ENCODE measurements at places on chromosomes 4 and X.

- peak; percentile 13 for DNase-seq
Measured at GRCh38 chr4:16289897-16290554, 63.8 kb upstream of the TAPT1 start.

DNA sequence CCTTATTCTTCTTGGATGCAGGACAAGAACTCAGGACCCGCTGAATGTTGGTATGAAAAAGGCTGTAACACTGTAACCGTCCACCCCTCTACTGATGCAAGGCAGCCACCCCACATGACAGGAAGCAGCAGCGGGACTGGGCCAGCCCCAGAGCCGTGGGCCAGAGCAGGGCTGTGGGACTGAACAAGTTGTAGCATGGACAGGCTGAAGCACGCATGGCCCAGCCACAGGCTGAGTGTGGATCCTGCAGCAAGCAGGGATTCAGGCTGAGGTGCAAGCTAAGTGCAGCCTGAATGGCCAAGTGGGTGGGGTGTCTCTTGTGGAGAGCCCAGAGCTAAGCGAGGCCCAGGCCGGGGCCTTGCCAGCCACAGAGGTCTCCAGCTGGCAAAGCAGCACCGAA lies 632.2 kb downstream of the SPOCK3 start:
- DNase-seq: no peak

DNA sequence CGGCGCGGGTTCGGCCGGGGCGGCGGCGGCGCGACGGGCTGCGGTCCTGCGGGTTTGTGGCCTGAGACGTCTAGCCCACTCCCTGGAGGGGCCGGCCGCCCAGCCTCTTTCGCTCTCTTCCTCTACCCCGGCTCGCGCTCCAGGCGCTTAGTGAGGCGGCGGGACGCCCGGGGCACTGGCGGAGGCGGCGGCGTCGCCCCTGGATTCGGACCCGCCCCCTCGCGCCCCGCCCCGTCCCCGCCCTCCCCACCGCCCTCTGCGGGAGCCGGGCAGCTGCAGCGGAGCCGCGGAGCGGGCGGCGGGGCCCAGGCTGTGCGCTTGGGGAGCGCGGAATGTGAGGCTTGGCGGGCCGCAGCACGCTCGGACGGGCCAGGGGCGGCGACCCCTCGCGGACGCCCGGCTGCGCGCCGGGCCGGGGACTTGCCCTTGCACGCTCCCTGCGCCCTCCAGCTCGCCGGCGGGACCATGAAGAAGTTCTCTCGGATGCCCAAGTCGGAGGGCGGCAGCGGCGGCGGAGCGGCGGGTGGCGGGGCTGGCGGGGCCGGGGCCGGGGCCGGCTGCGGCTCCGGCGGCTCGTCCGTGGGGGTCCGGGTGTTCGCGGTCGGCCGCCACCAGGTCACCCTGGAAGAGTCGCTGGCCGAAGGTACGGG lies at the start of gene BMP2K:
BMP2K (plus strand) TSS at position 272 of the 650 bp plus-strand sequence; CDS start at position 466, 194 bp downstream.
- DNase-seq: peak; percentile 63

DNA sequence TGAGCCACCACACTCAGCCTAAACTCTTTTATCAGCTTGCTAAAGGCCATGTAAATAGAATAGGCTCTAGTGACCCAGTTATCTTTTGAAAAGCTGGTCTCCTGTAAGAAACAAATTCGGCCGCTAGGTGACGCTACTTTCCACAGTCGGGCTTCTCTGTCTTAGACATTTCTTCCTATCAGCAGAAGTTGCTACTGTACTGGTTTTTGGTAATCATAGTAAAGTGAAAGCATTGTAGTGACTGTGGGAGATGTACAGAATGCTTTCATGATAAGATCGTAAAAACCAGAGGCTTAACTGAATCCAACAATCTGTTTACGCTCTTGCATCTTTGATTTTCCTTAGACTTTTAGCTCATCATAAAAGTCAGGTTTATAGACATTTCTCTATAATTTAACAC lies 82.6 kb downstream of the GK start:
- peak; percentile 38 for DNase-seq

DNA sequence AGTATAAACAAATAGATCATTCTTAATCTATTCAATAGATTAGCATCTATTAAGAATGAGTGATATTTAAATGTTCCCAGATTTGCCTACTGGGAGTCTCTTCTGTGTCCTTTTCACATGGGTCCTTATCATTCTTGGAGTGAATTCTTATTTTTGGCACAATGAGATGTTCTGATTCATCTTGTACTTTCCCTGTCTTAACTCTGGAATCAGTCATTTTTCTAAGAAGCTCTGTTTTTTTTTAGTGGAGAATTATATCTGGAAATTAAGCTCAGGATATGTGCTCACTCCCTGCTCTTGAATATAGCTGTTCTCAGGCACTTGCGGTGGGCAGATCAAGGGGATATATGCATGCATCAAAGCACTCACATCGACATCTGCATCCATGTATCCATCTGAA lies 625.3 kb upstream of the HS3ST1 start:
- DNase-seq: no peak

DNA sequence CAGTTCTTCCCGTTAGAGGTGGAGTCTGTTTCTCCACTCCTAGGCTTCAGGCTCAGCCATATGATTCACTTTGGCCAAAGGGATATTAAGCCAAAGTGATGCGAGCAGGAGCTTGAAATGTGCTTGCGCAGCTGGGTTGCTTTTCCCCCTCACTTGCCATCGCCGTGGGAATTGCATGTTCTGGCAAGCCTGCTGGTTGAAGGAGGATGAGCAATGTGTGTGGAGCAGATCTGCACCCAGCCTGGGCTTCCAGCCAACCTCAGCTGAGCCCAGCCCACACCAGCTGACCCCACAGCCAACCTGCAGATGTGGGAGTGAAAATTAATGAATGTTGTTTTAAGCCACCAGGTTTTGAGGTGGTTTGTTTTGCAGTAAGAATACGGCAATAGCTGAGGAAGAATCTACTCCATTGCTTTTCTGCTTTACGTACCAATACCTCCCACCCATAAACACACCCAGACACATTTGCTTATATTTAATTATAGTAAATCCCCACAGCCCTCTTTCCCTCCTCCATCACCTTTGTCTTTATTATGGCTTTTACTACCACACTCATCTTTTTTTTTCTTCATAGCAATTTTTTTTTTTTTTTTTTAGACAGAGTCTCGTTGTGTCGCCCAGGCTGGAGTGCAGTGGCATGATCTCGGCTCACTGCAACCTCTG lies 132.8 kb upstream of the FUNDC1 start:
- no peak for DNase-seq

DNA sequence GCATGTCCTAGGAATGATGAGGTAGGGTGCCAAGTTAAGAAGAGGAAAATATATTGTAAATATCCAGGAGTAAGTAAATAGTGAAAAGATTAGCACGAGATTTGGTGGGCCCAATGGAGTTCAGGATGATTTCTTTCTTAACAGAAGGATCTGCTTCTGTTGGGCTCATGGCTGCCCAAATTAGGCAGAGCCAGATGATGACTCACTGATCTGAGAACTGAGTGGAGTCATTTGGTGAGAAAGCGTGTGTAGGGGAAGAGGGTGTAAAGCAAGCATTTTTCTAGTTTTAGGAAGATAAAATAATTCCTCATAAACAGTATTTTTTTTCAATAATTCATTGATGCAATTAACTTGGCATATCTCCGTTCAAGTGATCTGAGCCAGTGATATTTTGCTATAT lies 1.6 kb downstream of the TBX22 start:
- DNase-seq: no peak

DNA sequence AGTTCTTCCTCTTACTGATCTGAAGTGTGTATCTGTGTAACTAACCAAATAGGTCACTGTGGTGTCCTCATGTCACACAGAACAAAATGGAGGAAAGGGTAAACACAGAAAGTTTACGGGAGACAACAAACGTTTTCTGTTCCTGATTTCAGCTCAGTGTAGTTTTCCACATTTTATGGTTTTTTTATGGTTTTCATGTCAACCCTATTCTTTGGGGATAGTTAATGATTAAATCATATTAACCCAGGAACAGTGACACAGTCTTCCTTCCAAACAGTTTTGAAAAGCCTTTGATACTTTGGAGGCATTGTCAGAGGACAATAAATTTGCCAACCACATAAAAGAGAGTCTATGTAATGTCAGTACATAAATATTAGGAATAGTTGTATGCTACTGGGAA lies 4.2 kb downstream of the LNX1 start:
- no peak for DNase-seq

DNA sequence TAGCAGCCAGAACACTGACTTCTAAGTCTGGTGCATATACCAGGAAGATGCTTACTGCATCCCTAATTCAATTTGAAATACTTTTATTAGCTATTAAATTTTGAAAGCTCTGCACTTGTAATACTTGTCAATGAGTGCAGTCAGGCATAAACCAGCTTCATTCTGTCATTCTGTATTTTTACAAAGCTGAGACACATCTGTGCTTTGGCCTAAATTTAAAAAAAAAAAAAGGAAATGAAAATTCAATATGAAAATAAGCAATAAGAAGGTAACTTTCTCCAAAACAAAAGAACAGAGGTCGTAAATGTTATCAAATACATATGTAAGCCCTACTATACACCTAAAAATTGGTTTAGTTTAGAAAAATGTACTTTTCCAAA lies 7.0 kb downstream of the SMIM14 start:
- DNase-seq: no peak

- DNase-seq: no peak
Measured at GRCh38 chrX:87895421-87895820, 377.8 kb downstream of the KLHL4 start.

DNA sequence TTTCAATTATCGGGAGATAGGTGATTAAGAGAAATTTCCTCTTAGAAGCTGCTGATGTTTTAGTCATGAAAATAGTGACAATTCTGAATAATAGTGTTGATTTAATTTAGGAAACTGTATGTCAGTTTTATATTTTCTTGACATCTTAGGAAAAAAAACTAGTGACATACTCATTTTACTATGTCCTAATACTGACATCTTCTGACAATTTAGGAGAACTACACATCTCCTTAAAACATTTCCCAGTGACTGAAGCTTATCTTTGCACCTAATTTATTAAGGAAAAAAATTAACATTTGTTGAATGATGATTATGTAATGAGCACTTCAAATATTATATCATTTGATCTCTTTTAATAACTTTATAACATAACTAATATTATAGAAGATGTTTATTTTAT lies 42.0 kb upstream of the RBMXL3 start:
- DNase-seq: no peak

DNA sequence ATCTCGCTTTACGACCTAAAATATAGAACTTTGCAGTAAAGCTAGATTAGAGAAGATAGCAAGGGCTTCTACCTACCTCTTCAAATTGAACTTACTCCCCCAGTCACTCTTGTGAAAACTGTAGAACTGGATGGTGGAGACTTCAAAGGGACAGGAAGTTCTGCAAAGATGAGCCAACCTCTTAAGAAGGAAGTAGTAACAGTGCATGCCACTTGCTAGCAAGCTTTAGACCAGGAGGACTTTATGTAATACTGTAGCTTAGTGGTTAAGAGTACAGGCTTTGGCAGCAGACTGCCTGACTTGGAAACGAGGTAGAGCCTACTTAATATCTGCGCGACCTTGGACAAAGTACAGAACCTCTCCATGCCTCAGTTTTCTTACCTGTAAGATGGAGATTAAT lies 27.5 kb upstream of the VBP1 start:
- DNase-seq: peak; percentile 47

- DNase-seq: no peak
Measured at GRCh38 chr4:32499171-32499570, 1779.0 kb downstream of the PCDH7 start.

- DNase-seq: no peak
Measured at GRCh38 chrX:151714362-151714761, 1.5 kb upstream of the FATE1 start.

DNA sequence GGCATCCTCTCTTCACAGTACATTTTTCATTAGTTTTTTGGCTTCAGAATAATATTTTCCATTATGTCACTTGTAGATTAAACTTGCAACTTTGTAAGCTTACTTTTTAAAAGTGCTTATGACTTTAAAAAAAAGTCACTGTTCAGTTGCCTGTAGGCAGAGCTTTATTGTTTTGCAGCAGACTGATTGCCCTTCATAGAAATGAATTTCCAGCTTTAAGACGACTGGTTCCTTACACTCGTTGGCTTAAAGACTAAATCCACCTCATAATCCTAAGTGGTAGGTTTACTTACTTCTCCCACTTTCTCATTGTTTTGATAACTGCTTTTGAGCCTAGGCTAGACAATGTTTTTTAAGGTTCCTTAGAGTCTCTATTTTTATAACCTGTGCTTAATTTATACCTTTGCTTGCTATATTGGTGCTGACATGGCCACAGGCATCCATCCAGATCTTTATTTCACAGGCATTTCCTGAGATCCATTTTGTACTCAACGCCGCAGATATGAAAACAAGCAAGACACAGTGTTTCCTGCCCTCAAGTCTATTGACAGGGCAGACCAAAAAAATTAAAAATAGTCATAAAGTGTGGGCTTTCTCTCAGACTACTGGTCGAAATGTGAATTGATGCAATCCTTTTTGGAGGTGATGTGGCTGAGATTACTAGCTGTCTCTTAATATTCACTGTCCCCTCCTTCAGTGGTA lies 12.6 kb upstream of the IL13RA2 start:
- no peak for DNase-seq

GRCh38 chr4:38065900-38066299 lies 105.7 kb downstream of the PTTG2 start:
- DNase-seq: no peak

GRCh38 chr4:95388911-95389310 lies 159.9 kb downstream of the UNC5C start:
- DNase-seq: no peak

DNA sequence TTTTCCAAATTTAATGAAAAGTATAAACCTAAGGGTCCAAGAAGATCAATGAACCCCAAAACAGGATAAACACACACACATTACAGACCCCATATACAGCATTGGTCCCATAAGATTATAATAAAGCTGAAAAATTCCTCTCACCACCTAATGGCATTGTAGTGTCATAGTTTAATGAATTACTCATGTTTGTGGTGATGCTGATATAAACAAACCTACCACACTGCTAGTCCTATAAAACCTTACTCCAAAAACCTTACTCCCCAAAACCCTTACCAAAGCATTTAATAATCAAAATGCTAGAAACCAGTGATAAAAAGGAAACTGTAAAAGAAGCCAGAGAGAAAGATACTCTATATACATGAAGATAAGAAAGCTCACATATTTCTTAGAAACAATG lies 148.1 kb upstream of the SH3RF1 start:
- no peak for DNase-seq

DNA sequence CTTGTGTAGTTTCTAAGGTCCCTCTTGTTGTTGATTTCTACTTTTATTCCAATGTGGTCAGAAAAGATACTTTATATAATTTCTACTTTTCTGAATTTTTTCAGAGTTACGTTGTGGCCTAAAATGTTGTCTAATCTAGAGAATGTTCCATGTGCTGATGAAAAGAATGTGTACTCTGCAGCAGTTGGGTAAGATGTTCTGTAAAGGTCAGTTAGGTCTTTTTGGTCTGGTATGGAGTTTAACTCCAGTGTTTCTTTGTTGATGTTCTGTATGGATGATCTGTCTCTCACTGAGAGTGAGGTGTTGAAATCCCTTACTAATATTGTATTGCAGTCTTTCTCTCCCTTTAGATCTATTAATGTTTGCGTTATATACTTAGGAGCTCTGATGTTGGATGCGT lies 37.0 kb upstream of the GPRIN3 start:
- DNase-seq: no peak

GRCh38 chr4:140851032-140851636 lies 94.9 kb upstream of the TBC1D9 start:
- DNase-seq: peak; percentile 64

- no peak for DNase-seq
Measured at GRCh38 chr4:29153642-29154041, 1566.5 kb upstream of the PCDH7 start.

GRCh38 chr4:47010912-47011446 lies 17.6 kb upstream of the GABRA4 start:
- DNase-seq: no peak

All from CD14-positive monocyte (primary cell).